ENCODE measurements at places on chromosomes 2 and 18. TPM values are rescaled to one million over a fixed set of nuclear protein-coding genes. Genes with fewer than 3 reads are reported as not detected.

- DNase-seq, result no peak
Measured at GRCh38 chr2:220510668-220511067, 883.2 kb downstream of the SLC4A3 start.

DNA sequence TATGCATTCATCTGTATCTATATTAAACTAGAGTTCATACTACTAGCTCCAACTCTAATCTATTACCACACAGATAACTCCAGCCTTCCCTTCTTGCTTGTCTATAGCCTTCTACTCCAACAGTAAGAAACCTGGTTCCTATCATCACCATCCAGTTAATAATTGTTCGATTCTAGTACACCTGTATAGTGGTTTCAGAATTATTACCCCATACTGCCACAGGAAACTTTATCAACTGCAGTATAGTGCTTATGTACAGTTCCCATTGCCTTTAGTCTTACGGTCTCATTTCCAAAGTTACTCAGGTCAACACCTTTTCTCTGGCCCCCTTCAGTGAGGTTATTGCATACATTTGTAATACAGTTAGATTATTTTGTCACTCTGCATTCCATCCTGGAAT is 14.5 kb downstream of the METTL8 start:
- no peak for DNase-seq

DNA sequence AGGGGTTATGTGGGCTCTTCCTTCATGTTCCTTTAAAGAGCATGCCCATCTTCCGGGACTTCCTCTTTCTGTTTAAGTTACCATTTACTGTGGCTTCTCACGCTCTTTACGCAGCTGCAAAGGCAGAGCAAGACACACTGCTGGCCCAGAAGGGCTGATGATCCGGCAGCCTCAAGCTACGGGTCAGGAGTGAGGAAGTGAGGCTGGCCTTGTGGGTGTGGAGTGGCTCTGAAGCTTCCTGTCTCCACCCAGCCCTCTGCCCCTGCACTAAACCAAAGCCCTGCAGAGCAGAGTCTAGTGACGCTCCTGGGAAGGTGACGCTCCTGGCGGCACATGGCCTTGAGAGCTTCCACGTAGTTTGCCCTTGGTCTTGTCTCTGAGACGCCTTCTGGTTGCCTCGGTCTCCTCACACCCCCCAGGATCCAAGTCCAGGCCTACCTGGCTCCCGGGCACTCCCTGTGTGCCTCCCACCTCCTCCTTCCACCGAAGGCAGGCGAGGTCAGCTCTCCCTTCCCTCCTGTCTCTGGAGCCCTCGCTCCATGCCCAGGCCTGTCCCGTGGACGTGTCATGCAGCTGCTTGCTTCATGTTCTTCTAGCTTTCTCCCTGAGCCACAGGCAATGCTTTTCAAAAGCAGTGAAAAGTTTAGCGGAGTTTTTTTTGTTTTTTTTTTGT is 50.3 kb downstream of the ARL4C start:
- DNase-seq, result peak; percentile 96

DNA sequence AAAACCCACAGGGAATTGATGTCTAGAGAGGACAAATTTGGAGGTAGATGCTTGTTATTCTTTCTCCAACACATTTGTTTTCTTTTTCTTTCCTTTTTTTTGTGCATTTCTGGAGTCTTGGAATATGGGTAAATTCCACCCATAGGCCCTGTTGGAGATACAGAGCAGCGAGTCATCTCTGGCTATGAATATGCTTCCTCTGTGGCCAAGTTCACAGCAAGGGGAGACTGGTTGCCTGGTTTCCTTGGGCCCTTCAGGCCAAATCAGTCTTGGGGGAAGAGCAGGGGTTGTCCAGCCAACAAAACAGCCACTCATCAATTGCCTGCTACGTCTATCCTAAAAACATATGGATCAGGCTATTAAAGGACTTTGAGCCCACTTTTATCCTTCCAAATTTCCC is 27.5 kb downstream of the SP100 start:
- peak; percentile 58 for DNase-seq

GRCh38 chr2:143128681-143129580 is at the start of gene ARHGAP15:
Gene ARHGAP15 (plus strand): TSS chr2:143129419.
- no peak for DNase-seq

DNA sequence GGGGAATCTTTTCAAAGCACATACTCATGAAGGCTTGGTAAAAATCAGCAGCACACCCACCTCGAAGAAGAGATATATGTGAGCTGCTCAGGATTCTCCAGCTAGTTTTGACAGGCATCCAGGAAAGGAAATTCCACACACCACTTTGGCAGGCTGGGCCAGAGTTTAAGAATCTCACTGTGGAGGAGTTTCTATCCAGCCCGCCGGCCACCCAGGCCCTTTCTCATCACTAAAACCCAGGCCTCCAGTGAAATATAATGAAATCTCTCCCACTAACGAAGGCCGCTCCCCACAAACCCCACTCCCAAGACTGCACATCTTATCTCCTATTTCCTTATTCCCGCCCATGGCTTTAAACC is 202.0 kb downstream of the GLI2 start:
- DNase-seq, result no peak

GRCh38 chr2:195782156-195782555 is 125.1 kb downstream of the SLC39A10 start:
- DNase-seq, result no peak

- DNase-seq, result no peak
Measured at GRCh38 chr2:229416116-229416694, 145.1 kb upstream of the PID1 start.

DNA sequence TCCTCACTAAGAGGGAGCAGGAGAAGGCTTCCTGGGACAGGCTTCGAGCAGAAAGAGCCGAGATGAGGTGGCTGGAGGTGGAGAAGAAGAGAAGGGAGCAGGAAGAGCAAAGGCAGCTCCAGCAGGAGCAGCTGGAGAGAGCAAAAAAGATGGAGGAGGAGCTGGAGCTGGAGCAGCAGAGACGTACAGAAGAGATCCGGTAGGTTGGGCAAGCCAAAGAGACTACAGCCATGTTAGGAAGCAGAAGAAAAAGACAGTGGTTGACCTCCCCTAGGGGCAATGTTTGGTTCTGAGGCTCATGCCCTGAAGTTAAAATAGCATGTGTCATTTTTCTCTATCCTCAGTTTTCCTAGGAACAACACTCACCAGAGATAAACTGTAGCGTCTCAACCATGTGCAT is 45.1 kb downstream of the SUMO1 start:
- no peak for DNase-seq

DNA sequence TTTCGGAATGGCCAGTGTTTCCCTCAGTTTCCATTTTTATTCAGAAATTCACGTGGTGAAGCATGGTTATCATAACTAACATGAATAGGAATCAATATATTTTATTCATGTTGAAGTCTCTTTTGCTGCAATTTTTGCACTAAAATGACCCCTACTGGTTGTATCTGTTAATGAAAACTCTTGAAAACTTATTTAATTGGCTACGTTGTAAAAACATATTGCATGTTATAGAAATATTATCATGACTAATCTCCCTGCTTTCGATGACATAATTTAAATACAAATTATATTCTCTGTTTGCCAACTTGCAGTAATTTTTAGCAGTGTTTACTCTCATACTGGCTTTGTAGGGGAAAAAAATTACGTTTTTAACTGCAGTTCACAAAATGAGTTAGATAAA is 3.5 kb downstream of the CRIM1 start:
- no peak for DNase-seq

GRCh38 chr2:178397002-178397605 is 53.9 kb downstream of the PRKRA start:
- peak; percentile 24 for DNase-seq

- peak; percentile 77 for DNase-seq
Measured at GRCh38 chr2:177397481-177398289, 5.1 kb downstream of the AGPS start.

- peak; percentile 72 for DNase-seq
Measured at GRCh38 chr18:48133671-48134251, 203.3 kb upstream of the SMAD2 start.

GRCh38 chr2:222877556-222878300 is 16.9 kb downstream of the ACSL3 start:
- DNase-seq, result peak; percentile 20

GRCh38 chr2:38535744-38536506 is 66.8 kb downstream of the HNRNPLL start:
- peak; percentile 53 for DNase-seq

DNA sequence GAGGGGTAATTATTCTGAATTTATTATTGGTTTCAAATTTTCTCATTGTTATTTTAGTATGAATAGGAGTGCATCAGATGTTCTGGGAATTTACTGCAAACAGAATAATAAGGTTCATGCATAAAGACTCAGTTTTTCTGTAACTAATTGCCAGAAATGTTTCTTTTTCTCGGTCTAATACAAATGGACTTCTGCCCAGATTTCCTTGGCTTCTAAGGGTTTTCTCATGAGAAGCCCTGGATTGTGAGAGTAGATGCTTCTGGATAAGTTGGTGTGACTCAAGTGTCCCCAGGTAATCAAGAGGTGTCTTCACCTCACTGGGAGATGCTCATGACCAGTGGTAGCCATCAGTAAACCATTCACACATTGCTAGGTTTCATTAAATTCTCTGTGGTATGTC is 78.5 kb downstream of the CCDC85A start:
- DNase-seq, result no peak

DNA sequence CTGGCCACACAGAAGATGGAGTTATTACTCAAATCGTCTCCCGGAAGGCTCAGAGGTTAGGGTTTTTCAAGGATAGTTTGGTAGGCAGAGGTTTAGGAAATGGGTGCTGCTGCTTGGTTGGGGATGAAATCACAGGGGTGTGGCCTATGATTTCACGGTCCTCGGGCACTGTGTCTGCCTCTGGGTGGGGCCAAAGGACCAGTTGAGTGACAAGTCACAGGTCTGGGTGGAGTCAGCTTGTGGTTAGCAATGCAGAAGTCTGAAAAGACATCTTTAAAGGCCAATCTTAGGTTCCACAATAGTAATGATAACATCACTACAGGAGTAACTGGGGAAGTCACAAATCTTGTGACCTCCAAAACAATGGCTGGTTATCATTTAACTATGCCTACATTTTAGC is 387.8 kb downstream of the ZNF521 start:
- peak; percentile 4 for DNase-seq

- DNase-seq, result no peak
Measured at GRCh38 chr2:237708961-237709360, 81.6 kb downstream of the LRRFIP1 start.

DNA sequence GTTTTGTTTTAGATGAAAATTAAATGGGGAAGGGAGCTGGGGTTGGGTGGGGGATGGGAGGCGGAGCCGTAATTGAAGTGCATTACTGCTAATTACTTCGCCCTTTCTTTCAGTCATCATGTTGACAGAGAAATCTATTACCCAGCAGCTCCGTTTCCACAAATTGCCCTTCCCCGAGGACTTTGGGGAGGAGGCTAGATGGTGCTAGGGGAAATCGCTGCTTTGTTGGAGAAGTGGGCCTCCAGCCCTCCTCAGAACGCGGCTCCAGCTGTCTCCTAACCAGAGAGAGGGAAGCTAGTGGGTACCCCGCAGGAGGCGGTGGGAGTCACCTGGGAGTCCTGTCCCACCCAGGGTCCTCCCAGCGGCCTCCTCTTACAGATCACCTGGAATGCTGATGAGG is 130.9 kb upstream of the MYCN start:
- DNase-seq, result no peak

DNA sequence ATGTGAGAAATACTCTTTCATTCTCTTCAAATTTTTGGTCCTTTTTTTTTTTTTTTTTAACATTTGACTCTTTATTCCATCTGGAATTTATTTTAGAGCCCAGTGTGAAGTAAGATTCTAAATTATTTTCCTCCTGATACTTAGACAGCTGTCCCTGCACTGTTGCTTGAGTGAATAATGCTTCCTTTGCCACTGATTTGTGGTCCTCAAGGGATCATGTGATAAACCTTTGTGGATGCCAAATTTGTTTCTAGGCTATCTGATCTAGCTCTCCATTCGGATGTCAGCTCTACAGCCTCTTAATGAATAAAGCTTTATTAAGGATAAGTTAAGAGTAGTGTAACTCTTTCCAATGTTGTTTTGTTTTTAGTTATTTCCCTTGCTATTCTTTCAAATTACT is 142.3 kb downstream of the SMAD7 start:
- DNase-seq, result no peak

DNA sequence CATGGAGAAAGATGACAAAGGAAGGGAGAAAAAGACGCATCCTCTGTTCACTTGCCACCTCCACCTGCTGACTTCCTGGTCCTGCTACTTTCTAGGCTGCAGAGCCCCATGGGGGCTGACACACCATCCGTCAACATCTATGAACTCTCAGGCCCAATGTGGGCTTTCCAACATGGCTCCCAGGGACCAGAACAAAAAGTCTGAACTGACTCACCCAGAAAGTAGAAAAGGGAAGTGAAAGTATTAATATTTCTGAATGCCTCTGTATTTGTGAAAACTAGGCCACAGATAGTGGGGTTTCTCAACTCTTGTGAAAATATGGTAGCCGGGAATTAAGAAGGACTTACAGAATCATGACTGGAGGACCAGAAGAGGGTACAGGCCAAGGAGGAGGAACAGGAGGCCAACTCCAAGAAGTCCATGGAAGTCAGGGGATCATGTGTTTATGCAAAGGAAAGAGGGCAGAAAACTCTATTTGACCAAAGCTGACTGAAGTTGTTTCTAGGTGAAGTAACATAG is 123.1 kb upstream of the CAB39 start:
- DNase-seq, result no peak

GRCh38 chr2:64260817-64261216 is 116.6 kb upstream of the PELI1 start:
- no peak for DNase-seq

GRCh38 chr2:225027061-225027762 is 15.1 kb downstream of the DOCK10 start:
- DNase-seq, result no peak

DNA sequence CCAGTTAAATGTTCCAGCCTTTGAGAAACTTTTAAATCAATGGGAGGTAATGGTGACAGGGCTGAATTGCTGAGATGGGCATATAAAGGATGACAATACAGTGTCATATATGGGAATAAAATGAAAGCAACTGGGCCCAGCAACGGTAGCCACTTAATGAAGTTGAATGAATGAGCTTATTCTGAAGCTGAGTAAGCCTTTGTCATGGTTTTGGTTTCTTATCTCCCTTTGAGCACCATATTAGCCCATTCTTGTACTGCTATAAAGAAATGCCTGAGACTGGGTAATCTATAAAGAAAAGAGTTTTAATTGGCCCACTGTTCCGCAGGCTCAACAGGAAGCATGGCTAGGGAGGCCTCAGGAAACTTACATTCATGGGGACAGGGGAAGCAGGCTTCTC is 3.5 kb upstream of the THUMPD2 start:
- DNase-seq, result no peak

The GRB14 gene
- total RNA-seq, result 9.8 TPM

The TFCP2L1 gene
- total RNA-seq, result 50.5 TPM

The MOB1A gene
- 104 TPM for total RNA-seq

The LDAH gene
- total RNA-seq, result 13.3 TPM

The NFU1 gene
- 23.0 TPM for total RNA-seq

The KCNS3 gene
- total RNA-seq, result 0.94 TPM

The DARS1 gene
- total RNA-seq, result 58.6 TPM

The C1GALT1C1L gene
- total RNA-seq, result 0.67 TPM

The MC4R gene
- not detected for total RNA-seq

The DHRS9 gene
- not detected for total RNA-seq

Data from mammary epithelial cell (primary cell).